Activated CD4-positive, alpha-beta T cell treated with anti-CD3 and anti-CD28 coated beads, Interleukin-2, amount 50 U/mL, for 24 hours (primary cell): ENCODE measurements at places on chromosomes 6 and 20.
A peak's percentile ranks its signal among the peaks of the same experiment; 100 is the strongest.

DNA sequence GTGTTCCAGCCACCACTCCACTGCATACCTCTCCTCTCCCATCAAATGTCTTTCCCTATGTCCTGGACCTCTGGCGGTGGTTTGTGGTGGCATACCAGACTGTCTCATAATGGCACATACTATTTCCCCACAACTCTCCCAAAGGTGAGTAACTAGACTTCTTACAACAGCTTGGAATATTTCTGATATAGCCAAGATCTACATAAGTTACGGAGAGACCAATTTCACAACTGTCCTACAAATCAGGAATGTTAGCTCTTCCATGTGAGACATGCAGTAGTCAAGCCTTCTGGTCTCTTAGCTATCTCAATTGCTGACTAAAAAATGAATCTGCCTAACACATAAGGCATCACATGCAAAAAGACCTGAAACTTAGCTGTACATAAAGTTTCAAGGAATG lies 588.9 kb downstream of the RNF144B start:
- DNase-seq: no peak

- no peak for DNase-seq
These were observed 29.5 kb downstream of the TSHZ2 start for GRCh38 chr20:53001498-53002301.

DNA sequence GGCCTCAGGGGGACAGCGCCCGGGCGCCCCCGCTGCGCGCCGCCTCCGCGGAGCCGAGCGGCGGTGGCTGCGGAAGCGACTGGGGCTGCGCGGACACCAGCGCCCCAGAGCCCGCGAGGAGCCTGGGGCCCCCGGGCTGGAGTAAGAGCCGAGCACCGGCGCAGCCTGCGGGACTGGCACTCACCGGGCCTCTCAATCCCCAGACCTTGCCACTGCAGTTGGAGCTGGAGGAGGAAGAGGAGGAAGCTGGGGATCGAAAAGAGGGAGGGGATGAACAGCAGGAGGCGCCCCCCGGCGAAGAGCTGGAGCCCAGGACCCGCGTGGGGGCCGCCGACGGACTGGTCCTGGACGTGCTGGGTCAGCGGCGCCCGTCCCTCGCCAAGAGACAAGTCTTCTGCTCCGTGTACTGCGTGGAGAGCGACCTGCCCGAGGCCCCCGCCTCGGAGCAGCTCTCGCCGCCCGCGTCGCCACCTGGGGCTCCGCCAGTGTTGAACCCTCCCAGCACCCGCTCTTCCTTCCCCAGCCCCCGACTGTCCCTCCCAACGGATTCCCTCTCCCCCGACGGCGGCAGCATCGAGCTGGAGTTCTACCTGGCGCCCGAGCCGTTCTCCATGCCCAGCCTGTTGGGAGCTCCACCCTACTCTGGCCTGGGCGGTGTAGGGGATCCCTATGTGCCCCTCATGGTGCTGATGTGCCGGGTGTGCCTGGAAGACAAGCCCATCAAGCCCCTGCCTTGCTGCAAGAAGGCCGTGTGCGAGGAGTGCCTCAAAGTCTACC lies 590 bp downstream of the RNF217 start:
- peak; percentile 2 for DNase-seq

- no peak for DNase-seq
These were observed 5.8 kb downstream of the STX7 start for GRCh38 chr6:132506869-132507808.

DNA sequence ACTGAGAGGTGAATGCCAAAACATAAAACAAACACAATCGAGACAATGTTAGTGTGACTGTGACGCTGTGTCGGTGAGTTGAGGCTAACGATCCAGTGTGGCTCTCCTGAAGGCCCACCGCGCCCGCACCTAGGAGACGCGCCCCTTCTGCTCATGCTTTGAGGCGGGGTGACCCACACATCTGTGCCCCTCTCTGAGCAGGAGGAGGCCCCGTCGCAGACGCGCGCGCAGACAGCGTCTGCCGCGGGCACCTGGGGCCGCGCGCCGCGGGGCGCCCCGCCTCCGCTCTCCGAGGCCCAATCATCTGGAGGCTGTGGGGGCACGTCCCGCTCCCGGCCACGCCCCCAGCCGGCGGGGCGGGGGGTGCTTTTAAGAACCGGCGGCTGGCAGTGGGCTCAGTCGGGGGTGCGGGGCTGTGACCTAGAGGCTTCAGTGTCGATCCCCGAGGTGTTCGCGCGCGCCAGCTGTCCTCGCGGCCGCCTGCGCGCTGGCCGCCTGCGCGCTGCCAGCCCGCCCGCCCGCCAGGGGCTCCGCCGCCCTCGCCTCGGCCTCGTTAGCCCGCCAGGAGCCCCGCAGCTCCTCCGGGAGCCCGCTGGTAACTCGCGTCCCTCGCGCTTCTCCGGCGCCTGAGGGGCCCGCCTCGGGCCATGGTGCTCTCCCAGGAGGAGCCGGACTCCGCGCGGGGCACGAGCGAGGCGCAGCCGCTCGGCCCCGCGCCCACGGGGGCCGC lies at the start of gene SLC16A10:
SLC16A10 (plus strand) TSS at position 398 of the 730 bp plus-strand sequence; CDS start at position 648, 250 bp downstream.
- peak; percentile 66 for DNase-seq

DNA sequence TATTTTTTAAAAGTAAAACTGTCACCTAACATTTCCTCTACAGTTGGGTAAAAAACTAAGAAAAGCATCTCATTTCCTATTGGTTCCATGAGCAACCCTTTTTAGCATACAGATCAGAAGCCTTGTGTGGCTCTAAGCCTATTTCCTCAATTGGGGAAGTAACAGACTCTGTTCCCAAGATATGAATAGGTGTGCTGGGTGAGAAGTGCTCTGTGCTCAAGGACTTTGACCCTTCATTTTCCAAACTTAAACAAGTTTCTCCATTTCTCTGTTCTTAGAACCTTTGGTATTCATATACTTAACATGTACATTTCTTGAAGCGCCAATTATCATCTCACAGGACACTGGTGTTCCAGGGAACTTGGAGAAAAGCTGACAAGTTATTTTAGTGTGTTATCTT lies 24.1 kb downstream of the CARMIL1 start:
- no peak for DNase-seq
